ENCODE measurements at places on chromosomes 7 and 10. TPM values are rescaled to one million over a fixed set of nuclear protein-coding genes. Genes with fewer than 3 reads are reported as not detected.

DNA sequence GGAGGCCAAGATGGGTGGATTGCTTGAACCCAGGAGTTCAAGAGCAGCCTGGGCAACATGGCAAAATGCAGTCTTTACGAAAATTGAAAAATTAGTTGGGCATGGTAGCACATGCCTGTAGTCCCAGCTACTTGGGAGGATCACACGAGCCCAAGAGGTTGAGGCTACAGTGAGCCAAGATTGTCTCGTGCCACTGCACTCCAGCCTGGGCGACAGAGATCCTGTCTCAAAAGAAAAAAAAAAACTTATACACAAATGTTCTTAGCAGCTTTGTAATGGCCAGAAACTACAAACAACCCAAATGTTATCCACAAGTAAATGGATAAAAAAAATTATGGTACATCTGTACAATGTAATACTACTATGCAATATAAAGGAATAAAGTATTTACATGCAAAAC is 12.6 kb downstream of the NT5C2 start:
- DNase-seq = no peak

- DNase-seq = no peak
Observed at GRCh38 chr10:8323428-8324054, 269.1 kb downstream of the GATA3 start.

- no peak for DNase-seq
Observed at GRCh38 chr10:84412482-84412881, 84.1 kb downstream of the CCSER2 start.

DNA sequence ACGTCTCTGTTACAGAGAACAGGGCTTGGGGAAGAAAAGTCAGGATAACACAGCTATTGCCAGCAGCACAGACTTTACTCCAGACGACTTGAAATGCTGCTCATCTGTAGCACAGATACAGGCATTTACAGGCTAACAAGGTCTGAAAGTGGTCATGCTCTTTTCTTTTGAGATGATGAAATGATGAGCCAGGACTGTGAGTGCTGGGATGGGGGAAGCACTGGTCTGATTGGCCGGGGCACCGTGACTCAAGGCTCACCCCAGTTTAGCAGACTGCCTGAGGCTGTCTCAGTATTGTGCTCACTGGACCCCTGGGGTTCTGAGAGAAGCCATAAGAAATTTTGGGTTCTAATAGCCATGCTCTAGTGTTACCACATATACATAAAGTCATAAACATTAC is 12.4 kb downstream of the SMKR1 start:
- no peak for DNase-seq

The SNCG gene
- 99.9 TPM for total RNA-seq

The ASB4 gene
- total RNA-seq = not detected

The ADAM8 gene
- total RNA-seq = 11.3 TPM
